Stimulated activated CD4-positive, alpha-beta T cell treated with anti-CD3 and anti-CD28 coated beads, TNF-alpha, amount 100 ng/mL, for 24 hours (primary cell): ENCODE measurements at places on chromosomes 2 and 18.

- DNase-seq, result no peak
Observed at GRCh38 chr18:45019469-45019868, 338.8 kb downstream of the SETBP1 start.

DNA sequence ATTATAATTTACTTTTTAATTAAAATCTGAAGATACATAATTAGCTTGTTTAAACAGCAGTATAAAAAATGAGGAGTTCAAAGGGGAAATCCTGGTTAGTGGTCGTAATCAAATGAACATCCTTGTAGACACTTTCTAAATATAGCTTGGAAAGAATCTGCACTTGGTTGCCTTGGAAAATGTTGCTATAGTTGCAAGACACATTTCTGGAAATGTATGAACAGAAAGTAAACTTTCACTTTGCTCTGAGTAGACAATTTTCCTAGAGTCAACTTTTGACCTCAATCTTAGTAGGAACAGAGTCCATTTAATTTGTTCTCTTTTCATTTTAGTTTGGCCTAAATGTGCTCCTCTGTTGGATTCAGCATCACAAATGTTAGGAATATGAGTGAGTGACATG lies 38.3 kb downstream of the GCA start:
- no peak for DNase-seq

DNA sequence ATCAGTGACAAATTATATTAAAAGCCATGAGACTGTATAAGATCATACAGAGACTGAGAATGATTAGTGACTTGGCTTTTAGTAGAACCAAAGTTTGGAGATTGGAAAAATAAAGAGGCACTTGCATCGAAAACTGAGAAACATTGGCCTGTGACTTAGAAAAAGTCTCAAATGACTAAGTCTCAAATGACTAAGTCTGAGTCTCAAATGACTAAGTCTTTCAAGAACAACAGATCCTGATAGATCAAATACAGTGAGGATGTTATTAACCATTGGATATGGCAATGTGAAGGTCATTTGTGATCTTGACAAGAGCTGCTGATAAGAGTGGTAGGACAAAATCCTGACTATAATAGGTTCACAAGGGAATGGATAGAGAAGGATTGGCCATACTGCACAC lies 135.5 kb upstream of the FANCL start:
- DNase-seq, result no peak

- DNase-seq, result no peak
Observed at GRCh38 chr2:144671695-144672455, 152.0 kb upstream of the ZEB2 start.

- DNase-seq, result no peak
Observed at GRCh38 chr2:36572054-36572718, 25.8 kb downstream of the FEZ2 start.

DNA sequence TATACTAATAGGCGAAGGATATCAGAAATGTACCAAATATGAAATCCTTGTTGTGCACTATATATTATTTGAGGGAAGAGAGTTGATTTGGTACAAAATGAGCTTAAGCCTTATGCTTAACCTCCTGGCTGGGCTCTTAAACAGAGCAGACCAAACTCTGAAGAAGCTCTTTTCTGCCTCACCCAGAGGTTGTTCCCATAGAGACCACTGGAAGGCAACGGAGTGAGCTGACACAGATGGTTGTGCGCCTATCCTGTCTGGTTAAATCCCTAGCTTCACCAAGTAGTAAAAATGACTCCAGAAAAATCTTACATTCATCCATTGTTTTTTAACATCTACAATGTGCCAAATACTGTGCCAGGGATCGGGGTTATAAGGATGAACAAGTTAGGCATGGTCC lies 55.9 kb upstream of the NOL4 start:
- no peak for DNase-seq

DNA sequence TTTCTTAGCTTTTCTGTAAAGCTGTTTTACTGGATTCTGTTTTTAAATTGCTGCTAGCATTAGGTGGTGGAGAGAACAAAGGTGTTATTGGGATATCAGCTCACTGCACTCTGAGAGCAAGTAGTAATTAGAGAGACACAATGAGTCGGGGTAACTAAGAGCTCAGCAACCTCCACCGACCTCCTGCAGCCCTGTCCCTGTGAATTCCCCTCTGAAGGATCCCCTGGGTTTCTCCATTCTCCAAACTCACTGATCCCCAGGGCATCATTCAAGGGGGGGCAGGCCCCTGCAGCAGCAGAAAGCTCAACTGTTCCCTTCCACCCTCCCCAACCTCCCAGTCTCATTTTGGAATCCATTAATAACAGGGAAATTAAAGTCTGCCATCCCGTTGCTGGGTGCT lies 73.0 kb downstream of the MTCL1 start:
- no peak for DNase-seq

GRCh38 chr2:108228006-108228405 lies 11.8 kb upstream of the SULT1C3 start:
- DNase-seq, result no peak

DNA sequence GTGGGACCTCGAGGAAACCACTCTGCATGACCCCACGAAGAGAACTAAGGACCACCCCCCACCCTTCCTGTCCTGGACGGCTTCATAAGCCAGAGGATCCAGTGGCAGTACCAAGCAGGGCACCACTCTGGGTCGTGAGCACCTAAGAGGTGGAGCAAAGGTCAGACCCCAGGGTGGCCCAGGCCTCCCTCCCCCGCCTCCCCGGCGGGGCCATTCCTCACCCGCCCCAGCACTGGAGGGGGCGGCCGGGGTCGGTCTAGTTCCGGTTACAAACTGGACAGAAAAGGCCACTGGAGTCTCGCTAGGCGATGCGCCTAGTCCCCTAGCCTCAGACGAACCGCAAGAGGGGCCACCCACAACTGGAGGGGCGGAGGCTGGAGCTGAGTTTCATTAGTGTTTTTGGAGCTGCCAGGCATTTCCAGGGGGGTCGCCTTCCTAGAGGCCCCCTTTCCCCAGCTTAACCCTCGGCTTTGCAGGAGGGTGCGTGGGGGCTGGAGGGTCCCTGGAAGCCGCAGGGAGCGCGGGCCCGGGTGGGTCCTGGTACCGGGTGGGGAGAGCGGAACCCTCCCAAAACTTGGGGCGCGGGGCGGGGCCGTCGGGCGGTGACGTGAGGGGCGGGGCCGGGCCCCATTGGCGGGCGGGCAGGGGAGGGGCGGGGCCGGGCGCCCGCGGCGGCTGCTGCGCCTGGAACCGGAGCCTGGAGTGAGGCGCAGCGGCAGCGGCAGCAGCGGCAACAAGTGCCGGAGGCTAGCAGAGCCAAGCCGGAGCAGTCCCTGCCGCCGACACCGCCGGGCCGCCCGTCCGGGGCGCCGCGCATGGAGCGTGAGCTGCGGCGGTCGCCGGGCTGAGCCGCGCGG lies at the start of gene B3GNT2:
B3GNT2 (plus strand) TSS at position 695 of the 857 bp plus-strand sequence. CDS start 26,106 bp downstream, outside the sequence.
- DNase-seq, result peak; percentile 82

- DNase-seq, result no peak
Observed at GRCh38 chr2:224363281-224363680, 38.6 kb downstream of the FAM124B start.

- no peak for DNase-seq
Observed at GRCh38 chr2:160271171-160272086, 71.4 kb upstream of the ITGB6 start.

- DNase-seq, result no peak
Observed at GRCh38 chr2:227454323-227454860, 17.6 kb upstream of the AGFG1 start.

GRCh38 chr2:25032094-25032493 lies 9.8 kb upstream of the EFR3B start:
- no peak for DNase-seq

DNA sequence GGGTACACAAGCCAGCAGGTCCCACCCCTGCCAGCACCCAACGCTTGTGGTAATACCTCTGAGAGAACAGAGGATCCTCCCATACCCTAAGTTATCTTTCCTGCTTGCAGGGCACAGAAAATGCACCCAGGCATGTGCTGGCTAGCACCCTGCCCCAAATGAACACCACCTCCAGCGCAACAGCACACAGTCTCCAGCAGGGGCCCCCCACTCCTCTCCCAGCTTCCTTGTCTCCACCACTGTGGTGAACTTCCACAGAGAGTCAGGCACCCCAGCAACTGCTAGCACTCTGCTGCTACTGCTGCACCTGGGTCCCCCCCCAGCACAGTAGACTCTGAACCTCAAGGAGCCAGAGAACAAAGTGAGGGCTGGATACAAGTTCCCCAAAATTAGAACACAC lies 216.8 kb upstream of the CNTNAP5 start:
- DNase-seq, result no peak

DNA sequence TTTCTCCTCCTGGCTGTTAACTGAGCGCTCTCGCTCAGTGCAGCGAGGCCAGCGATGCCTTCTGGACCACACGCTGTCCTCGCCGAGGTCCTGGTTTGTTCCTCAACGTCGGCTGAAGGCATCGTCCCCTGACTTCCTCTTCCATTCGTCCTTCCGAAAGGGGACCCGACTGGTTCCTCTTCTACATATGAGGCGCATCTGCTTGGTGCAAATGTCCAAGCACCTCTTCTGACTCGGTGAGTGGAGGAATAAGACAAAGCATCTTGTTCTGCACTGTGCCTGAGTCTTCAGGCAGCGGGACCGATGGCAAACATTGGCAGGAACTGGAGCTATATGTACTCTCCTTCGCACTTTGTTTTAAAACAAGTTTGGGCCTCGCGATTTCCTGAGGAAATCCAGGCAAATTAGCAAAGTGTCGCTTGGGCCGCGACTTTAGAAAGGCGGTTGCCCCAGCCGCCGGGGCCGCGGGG lies 621 bp upstream of the KCNS3 start:
- DNase-seq, result no peak

- DNase-seq, result no peak
Observed at GRCh38 chr18:80175451-80176204, 66.6 kb downstream of the ADNP2 start.

DNA sequence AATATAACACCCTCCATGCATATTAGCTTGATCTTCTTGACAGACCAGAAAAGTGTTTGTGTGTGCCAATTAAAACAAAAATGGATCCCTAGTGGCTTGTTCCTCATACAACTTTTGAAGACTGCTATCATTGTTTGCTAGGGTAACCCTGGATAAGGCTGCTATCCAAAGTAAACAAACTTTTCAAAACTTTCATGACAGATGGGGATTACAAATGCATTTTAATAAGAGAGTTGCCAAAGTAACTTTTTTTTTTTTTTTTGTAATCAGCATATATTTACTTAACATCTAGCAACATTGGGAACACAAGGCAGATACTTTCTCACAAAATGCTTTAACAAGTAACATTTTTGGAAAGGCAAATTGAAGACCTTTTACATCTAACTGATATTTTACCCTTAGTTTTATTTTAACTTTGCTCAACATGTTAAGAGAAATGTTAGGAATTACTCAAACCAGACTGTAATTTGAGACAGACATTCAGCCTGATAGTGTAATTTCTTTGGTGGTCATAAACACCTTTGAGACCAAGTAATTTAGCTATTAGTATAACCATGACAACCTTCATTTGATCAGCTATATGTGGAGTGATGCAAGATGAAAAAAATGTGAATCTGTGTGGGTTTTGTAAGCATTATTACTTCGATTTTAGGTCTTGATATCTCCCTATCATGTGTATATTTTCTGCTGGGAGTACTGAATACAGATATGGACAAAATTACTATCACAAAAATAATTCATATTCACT lies 300.9 kb downstream of the ARHGAP15 start:
- no peak for DNase-seq

DNA sequence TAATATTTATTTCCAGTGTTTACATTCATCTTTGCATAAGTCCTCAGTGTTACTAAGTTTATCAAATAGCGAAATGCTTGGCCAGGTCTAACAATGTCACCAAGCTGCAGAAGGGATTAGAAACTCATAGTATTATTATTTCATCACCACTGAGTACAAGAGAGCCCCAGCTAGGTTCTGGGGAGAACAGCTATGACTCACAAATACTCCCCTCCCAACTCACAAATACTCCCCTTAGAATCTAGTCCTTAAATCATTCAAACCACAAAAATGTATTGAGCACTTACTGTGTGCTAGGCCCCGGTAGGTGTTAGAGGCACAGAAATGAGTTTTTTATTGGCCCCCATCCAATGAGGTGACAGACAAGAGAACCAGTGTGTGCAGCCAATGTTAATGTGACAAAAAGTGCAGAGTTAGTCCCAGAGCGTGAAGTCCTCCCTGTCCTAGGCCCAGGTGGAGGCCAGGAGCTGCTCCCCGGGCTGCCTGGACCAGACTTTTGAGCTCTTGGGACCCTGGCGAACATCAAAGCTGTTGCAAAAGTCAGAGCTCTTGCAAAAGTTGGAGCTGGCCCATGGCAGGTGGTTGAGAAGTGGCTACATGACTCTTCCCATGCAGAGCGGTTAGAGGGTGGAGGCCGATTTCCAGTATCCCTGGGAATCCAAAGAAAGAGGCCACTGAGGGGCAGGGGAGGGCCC lies 9.8 kb downstream of the STEAP3 start:
- no peak for DNase-seq

GRCh38 chr2:227163998-227164762 lies at the start of the genes COL4A3 and COL4A4:
Gene COL4A3, plus strand, starts transcription at chr2:227164624. Its CDS starts 103 bp downstream, at chr2:227164727.
Gene COL4A4, minus strand, starts transcription at chr2:227164205. Its CDS starts 16,722 bp downstream, at chr2:227147483.
- DNase-seq, result no peak

DNA sequence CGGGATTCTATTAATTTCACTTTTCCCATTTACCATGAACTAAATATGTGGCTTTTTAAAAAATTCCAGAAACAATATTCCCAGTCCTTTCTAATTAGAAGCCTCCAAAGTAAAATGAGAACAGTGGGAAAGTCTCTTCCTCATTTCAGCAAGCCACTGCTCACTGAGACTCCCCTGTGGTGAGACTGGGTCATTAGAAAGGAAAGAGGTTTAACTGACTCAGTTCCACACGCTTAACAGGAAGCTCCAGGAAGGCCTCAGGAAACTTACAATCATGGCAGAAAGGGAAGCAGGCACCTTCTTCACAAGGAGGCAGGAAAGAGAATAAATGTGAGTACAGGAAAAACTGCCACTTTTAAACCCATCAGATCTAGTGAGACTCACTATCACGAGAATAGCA lies 258.9 kb upstream of the CHAC2 start:
- DNase-seq, result no peak

GRCh38 chr2:3107567-3107966 lies 270.1 kb downstream of the EIPR1 start:
- DNase-seq, result no peak

- peak; percentile 75 for DNase-seq
Observed at GRCh38 chr2:239267288-239267951, 133.4 kb downstream of the HDAC4 start.

- DNase-seq, result no peak
Observed at GRCh38 chr2:144190908-144191605, 328.9 kb downstream of the ZEB2 start.

DNA sequence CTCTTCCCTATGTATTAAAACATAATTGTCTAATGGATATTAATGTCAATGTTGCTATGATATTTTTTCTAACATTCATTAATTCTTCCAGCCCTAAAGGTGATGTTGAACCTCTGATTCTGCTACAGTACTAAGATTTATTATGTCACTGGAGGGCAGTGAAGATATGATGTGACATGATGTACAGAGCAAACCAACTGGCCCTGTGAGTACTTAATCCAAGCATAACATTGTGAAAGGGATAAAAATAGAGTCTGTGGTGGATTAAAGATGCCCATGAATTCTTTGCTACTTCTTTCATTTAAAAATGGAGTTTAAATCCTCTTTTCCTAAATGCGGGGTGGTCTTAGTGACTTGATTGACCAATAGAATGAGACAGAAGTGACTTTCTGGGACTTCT lies 51.8 kb downstream of the IL1R2 start:
- DNase-seq, result no peak

GRCh38 chr18:30177056-30177455 lies 865.5 kb downstream of the DSC3 start:
- DNase-seq, result no peak

- DNase-seq, result peak; percentile 49
Observed at GRCh38 chr2:96267159-96267971, 1.3 kb downstream of the CIAO1 start.
